ENCODE measurements at places on chromosomes 13 and 19.
A peak's percentile ranks its signal among the peaks of the same experiment; 100 is the strongest.

DNA sequence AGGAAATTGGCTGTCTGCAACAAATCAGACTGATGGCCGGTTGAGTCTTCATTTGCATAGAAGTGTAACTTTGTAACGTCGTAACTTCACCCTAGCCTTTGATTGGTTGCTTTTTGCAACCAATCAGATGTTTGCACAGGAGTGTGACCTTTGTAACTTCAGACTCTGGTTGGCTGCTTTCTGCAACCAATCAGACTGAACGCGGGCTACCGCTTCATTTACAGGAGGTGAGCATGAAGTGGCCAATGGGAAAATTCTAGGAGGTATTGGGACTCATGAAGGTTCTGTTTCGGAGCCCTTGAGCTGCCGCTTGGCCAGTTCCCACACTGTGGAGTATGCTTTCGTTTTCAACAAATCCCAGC is 441 bp upstream of the ZNF559 start:
- peak; percentile 89 for DNase-seq

DNA sequence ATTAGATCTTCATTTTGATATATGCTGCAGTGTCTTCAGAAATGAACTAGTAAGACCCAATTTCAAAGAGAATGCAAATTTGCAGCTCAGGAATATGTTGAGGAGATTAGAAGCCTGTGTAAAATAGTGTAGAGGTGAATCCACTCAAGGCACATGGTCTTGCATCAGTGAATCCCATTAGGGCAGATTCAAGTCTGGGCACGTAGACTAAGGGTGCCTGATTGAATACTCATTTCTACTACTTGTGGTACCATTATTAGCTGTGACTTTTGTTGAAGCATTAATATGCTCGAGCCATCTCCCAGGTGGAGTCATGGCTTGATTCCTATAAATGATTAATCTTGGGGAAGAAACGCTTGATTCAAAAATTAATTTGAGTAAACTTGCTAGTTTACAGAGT is 129.4 kb downstream of the AKAP11 start:
- no peak for DNase-seq

GRCh38 chr13:71851498-71852409 is 15.2 kb downstream of the DACH1 start:
- DNase-seq: no peak

DNA sequence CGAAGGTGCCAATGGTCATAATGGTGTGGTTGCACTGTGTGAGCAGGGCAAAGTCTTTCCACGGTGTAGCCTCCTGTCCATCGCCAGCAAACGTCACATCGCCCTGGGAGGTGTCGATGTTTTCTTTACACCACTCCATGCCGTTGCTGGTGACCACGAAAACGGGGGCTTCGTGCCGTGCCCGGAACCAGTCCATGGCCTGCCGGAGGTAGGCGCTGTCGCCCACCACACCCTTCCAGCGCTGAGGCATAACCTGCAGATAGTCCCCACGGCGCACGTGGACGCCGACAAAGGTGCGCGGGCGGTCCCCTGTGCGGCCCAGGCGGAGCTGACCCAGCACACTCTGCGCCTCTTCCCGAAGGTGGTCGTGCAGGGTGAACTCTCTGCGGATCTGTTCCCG is 2.1 kb downstream of the FUT1 start:
- no peak for DNase-seq

DNA sequence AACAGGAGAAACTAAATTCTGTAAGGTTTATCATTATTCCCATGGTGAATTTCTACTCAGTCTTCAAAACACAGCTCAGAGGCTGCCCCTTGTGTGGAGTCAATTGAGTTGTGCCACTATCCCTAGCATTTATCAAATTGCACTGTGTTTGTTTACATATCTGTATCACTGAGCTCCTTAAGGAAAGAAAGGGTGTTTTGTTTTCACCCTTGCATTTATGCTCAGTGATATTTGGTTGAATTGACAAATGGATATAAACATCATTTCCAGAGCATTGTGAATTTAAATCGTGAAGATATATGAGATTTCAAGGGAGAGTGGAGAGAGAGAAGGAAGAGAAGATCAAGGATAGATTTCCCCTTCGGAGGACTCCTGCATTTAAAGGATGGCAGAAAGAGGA is 55.1 kb upstream of the TNFRSF19 start:
- no peak for DNase-seq

GRCh38 chr13:64529874-64530485 is 2700.2 kb downstream of the PCDH9 start:
- DNase-seq: peak; percentile 6

DNA sequence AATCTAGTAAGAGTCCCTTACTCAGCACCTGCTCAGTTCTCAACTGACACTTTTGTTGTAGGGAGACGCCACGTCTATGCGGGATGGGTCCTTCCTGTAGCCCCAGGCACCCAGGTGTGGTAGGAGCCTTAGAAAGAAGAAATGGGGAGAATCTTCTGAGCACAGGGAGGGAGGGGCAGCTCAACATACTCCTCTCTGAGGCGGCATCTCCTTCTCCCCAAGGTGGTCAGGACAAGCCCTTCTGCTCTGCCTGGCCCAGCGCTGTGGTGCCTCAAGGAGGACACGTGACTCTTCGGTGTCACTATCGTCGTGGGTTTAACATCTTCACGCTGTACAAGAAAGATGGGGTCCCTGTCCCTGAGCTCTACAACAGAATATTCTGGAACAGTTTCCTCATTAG is 1.2 kb downstream of the KIR2DL4 start:
- DNase-seq: no peak

- no peak for DNase-seq
These were observed 177.4 kb downstream of the OXGR1 start for GRCh38 chr13:96816874-96817273.

DNA sequence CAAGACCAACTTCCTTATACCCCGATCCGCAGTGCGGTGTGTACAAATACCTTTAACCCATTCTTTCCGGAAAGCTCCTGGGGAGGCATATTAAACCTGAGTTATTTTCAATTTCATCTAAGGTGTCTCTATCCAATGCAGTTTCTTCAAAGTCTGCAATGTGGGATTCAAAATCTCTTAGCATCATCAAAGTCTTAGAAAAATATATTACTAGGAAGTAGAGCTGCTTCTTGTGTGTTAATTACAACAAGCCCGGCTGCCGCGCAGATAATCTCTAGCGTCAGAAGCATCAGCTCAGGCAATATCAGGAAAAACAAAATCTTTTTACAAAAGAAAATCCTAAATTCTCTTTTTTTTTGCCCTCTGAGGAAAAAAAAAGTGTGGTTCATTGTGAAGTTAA is 48.1 kb downstream of the ZNF536 start:
- no peak for DNase-seq

DNA sequence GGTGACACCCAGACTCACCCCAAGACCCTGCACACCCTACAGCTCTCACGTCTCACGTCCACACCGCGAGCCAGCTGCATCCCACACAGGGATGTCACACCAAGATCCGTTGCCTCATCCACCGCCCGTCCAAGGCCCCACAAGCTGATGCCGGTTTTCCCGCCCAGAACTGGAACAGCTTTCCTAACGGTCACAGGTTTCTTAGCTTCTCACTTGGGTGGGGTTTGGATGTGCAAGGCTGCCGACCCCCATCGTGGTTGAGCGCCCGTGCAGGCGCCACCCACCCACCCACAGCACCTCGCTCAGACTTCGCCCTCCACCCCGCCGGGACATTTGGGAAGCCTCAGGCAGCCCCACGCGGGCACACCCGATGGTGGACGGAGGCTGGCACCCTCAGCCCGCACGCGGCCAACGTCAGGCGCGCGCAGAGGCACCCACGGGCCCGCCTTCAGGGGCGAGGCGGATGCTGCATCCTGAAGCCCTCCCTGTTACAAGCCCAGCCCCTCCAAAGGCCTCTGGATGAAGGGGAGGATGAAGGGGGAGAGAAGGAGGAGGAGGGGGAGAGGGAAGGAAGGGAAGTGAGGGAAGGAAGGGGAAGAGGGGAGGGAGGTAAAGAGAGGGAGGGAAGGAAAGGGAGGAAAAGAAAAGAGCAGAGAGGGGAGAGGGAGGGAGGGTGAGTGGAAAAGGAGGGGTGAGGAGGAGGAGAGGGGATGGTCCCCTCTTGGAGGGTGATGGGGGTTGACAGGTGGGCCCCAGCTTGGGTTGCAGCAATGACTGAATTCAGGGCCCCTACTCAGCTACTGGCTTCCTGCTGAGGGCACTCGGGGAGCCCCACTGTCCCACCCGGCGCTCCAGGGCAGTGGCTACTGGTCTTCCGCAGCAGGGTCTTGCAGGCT is 12.8 kb downstream of the ONECUT3 start:
- DNase-seq: no peak

DNA sequence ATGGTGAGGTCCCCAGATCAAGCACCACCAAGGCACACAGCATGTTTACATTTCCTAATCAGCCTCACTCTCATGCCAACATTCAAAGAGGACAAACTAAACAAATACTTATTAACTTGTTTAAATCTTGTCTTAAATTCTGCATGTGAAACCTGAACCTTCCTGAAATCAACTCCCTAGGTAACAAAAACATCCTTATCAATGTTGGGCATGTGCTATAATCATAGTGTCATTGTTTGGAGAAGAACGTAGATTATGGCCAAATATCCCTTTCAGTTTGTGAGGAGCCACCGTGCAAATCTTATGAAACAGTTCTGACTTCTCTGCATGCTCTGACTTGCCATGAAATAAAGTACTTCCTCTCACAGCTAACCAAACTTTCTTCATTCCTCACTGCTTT is 123.8 kb downstream of the NDFIP2 start:
- no peak for DNase-seq

GRCh38 chr19:48878196-48879024 is 6.2 kb downstream of the PPP1R15A start:
- DNase-seq: no peak

- no peak for DNase-seq
These were observed 2678.4 kb downstream of the PCDH9 start for GRCh38 chr13:64551755-64552154.

DNA sequence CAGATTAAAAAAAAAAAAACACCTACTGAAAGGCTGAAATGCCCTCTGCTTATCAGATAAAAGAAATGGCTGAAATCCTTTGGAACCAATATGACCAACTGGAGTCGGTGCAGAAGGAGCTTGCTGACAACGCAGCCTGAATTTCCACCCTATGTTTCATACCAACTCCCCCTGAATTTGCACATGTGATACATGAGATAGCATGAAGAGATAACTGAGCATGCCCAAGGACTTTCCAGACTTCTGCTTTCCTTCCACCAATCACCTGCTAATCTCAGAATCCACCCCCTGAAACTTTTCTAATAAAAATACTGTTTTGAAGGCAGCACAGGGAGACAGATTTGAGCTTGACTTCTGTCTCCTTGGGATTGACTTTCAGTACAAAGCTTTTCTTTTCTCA is 32.2 kb upstream of the WDFY2 start:
- DNase-seq: no peak

DNA sequence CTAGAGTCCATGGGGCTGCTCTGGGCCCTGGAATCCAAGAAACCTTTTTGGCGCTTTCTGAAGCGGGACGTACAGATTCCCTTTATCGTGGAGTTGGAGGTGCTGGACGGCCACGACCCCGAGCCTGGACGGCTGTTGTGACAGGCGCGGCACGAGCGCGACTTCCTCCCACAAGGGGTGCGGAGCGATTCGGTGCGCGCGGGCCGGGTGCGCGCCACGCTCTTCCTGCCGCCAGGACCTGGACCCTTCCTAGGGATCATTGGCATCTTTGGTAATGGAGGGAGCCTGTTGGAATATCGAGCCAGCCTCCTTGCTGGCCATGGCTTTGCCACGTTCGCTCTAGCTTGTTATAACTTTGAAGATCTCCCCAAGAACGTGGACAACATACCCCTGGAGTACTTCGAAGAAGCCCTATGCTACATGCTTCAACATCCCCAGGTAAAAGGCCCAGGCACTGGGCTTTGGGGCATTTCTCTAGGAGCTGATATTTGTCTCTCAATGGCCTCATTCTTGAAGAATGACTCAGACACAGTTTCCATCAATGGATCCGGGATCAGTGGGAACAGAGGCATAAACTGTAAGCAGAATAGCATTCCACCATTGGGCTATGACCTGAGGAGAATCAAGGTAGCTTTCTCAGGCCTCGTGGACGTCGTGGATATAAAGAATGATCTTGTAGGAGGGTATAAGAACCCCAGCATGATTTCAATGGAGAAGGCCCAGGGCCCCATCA is 3.5 kb upstream of the ZFP82 start:
- no peak for DNase-seq

DNA sequence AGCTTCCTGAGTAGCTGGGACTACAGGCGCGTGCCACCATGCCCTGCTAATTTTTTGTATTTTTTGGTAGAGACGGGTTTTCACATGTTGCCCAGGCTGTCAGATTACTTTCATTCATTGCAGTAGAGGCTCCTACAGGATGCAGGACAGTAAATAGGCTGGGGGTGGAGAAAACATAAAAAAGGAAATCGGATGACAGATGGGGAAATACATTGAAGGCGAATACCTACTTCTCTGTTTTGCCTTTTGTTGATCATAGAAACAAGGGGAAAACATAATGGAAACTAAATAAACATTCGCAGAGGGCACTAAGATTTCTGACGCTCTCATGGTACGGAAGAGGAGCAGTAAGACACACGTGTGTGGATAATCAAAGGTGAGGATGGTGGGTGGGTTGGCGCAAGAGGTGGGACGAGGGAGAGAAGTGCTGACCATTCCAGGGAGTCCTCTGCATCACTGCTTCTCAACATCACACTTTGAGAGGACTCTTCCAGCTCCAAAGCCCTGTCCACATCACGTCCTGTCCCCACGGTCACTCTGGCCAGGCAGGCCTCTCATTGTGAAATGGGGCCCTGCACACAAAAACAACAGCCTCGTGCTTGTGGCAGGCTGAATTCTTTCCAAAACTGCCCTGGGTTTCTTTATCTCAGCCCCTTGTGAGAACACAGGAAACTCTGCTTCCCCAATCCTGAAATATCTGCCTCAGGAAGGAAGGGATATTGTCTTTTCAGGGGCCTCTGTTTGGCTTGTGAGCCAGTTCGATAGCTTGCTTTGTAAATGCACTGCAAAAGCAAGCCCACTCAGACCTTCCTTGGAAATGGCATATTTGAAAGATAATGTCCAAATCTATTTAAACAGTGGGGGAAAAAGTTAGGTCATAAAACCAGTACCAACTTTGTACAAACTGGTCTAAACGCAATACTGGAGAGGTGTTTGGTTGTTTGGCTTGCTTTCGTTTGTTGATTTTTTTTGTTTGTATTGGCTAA is 188.5 kb downstream of the FOXO1 start:
- DNase-seq: no peak

- no peak for DNase-seq
These were observed 6.0 kb downstream of the SHFL start for GRCh38 chr19:10091895-10092641.

All from pons (tissue), 1 donor.